Left renal cortex interstitium (tissue), 4 donors: ENCODE measurements at places on chromosomes 6 and 20. TPM values are rescaled to one million over a fixed set of nuclear protein-coding genes. Genes with fewer than 3 reads are reported as not detected.
A peak's percentile ranks its signal among the peaks of the same experiment; 100 is the strongest.

- DNase-seq = no peak
These were observed 646 bp upstream of the CPNE5 start for GRCh38 chr6:36839749-36840431.

GRCh38 chr20:56343861-56344381, 14.9 kb upstream of the FAM210B start:
- no peak for DNase-seq

- DNase-seq = no peak
These were observed 4.6 kb downstream of the MAS1L start for GRCh38 chr6:29483186-29483585.

DNA sequence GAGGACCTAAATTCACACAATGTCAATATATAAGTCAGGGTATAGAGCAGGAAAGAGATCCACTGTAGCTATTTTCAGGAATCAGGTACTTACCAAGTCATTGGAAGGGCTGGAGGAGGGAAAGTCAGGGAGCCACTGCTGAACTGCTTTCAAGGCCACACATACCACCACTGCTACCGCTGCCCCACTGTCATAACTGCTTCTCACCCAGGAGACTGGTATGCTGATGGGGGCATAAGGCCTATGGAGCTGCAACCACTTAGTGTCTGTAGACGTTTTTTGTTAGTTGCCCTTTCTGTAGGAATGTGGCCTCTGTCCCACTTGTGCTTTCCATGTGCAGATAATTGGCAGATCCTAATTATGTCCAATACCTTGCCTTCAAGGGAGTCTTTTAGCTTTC, 5.4 kb downstream of the SMAP1 start:
- no peak for DNase-seq

GRCh38 chr6:81772741-81773140, 20.3 kb upstream of the TENT5A start:
- no peak for DNase-seq

DNA sequence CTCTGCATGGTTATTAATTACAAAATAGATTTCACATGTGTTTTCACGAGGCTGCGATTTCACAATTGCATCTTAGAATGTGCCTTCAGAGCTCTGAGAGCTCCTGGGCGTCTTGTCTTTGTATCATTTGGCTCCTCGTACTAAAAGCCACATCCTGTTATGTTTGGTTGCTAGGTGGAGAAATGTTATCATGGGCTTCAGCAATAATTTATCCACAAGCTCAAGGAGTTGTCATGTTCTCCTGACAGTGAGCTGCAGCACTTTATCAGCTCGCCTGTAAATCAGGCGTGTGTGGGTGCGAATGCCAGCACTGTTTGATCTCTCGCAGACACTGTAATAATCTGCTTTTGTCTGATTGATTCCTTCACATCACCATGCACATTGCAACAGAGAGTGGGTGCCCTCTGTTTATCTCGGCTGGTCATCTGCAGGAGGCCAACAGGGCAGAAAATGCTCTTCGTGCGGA, 218.6 kb upstream of the ZFP64 start:
- DNase-seq = peak; percentile 39

- DNase-seq = no peak
These were observed 4.9 kb downstream of the VEGFA start for GRCh38 chr6:43774776-43775534.

GRCh38 chr6:14883921-14884320, 361.9 kb upstream of the JARID2 start:
- DNase-seq = no peak

DNA sequence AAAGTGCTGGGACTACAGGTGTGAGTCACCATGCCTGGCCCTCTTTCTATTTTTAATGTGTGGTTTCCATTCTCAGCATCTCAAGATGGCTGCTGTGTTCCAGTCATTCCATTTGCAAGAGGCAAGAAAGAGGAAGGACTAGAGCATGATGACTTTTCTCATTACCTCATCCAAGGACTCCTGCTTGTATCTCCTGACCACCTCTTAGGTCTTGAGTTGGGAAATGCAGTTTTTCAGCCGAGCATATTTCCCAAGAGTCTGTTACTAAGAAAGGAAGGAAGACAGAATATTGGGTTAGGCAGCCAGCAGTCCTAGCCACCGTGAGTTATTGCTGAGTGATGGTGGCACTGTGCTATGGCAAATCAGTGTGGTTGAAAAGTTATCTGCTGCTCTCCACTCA, 108.4 kb upstream of the INSM1 start:
- DNase-seq = no peak

The EYA4 gene
- 10.1 TPM for polyA plus RNA-seq

DNA sequence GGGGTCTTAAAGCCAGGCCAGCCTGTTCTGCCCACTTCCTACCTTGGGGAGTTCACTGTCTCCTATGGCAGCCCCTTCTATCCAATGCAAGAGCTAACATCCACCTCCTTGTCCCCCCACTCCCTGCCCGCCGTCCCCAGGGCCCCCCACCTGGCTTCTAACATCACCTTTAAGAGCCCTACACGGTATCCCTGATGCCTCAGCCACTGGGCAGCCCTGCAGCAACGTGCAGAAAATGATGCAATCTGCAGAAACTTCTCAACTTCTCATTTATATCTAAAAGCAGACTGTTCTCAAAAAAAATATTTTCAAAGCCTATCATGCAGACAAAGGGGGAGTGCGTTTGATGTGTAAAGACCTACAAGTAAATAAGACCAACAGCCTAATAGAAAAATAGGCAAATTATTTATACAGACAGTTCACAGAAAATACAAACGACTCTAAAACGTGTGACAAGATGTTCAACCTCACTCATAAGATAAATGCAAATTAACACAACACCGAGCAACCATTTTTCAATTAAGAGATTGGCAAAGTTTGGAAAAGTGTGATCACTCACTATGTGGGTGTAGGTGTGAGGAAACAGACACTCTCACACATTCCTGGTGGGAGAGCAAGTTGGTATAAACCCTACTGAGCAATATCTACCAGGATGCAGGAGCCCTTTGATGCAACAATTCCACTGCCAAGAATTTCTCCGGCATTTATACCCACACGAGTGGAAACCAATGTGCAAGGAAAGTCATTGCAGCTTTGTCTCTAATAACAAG, 15.1 kb upstream of the HCK start:
- no peak for DNase-seq

GRCh38 chr6:116210750-116211425, 43.0 kb downstream of the TSPYL4 start:
- DNase-seq = no peak
